ENCODE measurements at places on chromosomes 3 and 15.

GRCh38 chr15:84604826-84605553, 4.2 kb downstream of the ZSCAN2 start:
- DNase-seq = no peak

- no peak for DNase-seq
These were observed 80.4 kb upstream of the MEF2A start for GRCh38 chr15:99485153-99485961.

DNA sequence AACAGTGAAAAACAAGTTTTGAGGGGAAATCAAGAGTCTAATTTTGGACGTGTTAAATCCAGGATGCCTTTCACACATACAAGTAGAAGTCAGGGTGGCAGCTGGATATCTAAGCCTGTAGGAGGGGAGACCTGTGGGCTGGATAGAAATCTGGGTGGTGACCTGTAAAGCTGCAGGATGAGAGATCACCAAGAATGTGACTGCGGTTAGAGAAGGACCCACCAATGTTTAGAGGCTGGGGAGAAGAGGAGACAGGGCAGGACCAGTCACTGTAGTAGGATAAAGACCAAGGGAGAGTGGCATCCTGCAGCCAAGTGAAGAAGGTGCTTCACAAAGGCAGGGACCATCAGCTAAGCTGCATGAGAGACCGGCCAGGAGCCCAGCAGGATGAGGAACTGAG, 36.2 kb downstream of the MRAS start:
- DNase-seq = no peak

- no peak for DNase-seq
These were observed 246.5 kb upstream of the GOLIM4 start for GRCh38 chr3:168341956-168342936.

DNA sequence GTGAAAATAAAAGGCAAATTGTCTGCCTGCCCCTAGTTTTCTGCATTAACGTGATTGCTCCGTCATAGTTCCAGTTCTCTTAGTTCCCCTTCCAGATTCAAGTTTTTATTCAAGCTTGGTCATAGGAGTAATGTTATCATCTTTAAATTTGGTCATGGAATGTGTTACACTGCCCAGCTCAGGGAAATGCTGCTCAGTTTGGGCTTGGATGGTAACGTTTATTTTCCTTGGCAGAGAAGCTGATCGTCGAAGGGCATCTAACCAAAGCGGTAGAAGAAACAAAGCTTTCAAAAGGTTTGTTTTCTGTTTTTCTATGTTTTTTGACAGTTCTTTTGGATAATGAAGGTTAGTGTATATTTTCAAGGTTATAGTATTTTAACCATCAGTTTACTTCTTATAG, 118.4 kb upstream of the FLNB start:
- no peak for DNase-seq

GRCh38 chr3:164451072-164451910, 627.0 kb downstream of the SI start:
- DNase-seq = no peak

DNA sequence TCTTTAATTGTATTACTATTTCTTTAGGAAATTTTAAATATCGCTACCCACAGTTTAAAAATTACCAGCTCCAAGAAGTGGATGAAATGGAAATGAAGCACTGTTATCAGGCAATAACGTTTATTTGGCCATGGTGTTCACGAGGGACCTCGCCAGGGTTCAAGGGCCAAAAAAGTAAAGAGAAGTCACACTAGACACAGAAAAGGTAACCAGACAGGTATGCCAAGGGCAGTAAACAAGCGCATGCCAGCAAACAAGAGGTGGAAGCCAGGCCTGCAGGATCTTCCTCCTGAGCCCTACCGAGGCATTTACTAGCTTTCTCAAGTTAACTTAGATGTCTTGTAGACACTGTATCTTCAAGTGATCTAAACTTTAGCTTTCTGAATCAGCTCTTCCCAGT, 113.5 kb downstream of the PLD1 start:
- DNase-seq = no peak

- no peak for DNase-seq
These were observed 558.8 kb upstream of the ADAMTS9 start for GRCh38 chr3:65246561-65246960.

- DNase-seq = no peak
These were observed at the start of gene SNX22 for GRCh38 chr15:64151727-64152506. Gene SNX22, plus strand, starts transcription at chr15:64151731. Its CDS starts 45 bp downstream, at chr15:64151776.

DNA sequence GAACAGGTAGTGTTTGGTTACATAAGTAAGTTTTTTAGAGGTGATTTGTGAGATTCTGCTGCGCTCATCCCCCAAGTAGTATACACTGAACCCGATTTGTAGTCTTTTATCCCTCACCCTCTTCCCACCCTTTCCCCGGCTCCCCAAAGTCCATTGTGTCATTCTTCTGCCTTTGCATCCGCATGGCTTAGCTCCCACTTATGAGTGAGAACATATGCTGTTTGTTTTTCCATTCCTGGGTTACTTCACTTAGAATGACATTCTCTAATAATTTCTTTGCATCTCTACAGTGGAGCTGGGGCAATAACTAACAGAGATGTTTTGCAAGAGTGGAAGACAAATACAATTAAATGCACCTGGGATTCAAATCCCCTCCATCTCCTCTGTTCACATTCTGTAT, 93.2 kb downstream of the TP63 start:
- no peak for DNase-seq

DNA sequence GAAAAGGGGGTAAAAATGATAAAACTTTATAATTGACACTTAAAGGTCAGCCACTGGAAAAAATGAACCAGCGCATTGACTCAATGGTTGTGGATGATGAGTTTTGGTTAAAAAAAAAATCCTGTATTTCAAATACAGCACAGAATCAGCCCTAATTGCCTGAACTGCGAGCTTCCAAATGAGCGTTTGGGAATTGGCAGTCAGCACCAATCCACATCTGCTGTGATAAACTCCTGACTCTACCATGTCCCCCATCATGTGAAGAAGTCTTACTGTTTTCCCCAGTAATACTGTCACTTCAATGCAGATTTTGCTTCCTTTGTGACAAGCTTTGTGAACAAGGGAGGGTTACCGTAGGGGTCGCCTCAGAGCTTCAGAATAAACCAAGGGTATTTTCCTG, 235.4 kb downstream of the EBLN2 start:
- DNase-seq = no peak
